Amygdala (tissue), 56 donors: ENCODE measurements at places on chromosomes 1 and 21.

GRCh38 chr1:156389311-156389710 lies 20.3 kb downstream of the RHBG start:
- DNase-seq, result peak; percentile 33

DNA sequence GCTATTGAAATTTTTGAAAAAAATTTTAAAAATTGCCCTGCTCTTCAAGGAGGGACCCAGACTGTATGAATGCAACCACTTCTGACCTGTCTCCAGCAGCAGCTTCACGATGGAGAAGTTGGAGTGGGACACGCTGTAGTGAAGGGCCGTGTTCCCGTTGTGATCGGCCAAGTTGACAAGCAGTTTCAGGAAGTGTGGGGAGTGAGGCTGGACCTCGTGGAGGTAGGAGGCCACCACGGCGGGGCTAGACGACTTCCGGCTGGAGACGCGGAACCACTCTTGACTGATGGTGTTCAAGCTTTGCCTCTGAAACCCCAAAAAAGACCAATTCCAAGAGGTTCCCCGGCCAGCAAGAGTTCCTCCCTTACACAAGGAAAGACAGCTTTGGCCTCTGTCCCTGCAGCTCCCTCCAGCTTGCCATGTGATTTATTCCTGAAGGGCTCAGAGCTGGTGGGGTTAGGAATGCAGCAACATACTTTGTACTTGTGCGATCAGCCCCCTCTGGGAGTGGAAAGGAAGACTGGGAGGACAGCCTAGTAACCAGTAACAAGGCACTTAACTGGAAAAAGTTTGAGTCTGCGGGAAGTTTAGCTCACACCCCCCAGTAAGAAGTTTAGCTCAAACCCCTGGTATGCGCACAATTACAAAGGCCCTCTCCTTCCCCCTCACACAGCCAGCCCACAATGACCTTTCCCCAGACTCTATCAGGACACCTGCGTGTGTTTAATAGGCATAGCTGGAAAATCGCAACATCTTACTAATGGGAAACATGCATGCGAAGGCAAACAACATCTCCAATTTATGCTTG lies 56.0 kb downstream of the KANK4 start:
- DNase-seq, result no peak

DNA sequence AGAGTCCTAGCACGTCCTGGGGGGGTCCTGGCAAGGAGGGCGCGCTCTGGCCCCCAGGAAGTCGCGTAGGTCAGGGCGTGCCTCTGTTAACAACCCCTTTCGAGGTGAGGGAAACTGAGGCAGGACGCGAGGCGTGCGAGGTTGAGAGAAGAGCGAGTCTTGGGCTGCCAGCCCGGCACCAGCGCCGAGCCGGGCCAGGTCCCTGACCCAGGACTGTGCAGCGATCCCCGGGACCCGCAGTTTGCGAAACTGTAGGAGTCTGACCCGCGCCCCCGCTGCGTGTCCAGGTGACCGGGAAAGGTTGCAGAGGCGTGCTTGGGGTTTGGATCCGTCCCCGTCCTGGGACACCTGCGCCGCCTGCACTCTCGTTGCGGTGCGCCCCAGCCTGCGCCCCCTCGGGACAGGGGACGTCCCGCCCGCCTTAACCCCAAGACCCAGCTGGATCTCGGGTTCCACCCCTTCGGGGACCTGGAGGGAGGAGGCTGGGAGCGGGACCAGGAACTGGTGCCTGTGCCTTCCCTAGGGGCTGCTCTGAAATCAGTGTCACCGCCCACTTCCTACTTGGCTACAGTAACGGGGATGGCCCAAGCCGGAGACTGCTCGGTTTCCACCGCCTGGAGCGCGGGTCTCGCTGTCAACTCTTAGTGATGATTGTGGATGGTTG lies 493 bp downstream of the DISC1 start:
- no peak for DNase-seq

DNA sequence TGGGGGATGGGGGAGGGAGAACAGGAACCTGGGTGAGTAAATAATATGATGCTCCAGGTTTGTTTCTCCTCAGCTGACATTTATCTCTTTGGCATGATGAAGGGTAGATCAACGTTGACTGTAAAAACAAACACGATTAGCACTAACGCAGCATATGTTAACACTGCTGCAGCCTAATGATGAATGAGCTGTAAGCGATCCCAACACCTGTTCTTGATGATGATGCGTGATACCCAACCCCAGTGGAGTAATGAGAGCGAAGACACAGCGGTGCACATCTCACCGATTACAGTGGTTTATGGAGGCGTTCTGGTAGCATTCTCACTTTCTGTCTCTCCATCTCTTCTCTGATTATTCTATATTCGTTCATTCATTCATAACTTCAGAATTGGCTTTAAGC lies 640.4 kb downstream of the USP25 start:
- DNase-seq, result no peak

- DNase-seq, result no peak
Observed at GRCh38 chr1:197567442-197567841, 207.8 kb downstream of the DENND1B start.

GRCh38 chr1:37353871-37354270 lies 120.5 kb upstream of the ZC3H12A start:
- DNase-seq, result no peak

DNA sequence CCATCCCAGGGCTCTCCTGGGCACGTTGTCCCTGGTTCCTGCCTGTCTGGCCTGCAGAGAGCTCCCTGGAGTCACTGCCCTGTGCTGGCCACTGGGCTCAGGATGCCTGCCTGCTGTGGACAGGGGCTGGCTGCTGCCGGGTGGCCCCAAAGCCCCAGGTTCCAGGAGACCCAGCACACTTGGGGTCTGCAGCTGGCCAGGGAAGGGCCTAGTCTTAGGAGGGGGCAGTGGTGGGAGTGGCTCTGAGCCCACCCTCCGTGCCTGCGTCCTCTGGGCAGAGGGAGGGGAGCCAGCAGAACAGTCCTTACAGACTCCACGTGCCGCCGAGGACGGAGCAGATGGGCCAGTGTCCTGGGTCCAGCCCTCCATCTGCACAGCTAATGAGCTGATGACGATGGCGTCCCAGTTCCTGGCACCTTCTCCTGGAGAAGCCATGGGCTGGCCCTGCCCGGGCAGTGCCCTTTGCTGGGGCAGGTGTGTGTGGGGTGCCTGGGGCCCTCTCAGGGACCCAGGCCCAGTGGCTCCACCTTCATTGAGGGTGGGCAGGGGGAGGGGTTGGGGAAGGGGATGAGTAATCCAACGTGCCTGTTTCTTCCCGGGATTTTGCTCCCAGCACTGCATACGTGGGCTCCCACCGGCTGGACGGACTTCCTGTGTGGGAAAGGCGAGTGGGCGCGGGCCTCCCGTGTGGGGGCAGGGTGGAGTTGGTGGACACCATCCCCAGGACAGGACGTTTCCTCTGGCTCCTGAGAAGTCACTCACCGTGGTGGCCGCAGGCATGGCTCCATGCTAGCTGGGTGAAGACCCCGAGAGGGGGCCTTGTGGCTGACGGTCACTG lies 6.8 kb upstream of the PLCH2 start:
- no peak for DNase-seq

GRCh38 chr1:22629886-22630285 lies 6.5 kb upstream of the C1QA start:
- DNase-seq, result no peak

GRCh38 chr1:150552128-150552910 lies 3.1 kb downstream of the ADAMTSL4 start:
- DNase-seq, result no peak

DNA sequence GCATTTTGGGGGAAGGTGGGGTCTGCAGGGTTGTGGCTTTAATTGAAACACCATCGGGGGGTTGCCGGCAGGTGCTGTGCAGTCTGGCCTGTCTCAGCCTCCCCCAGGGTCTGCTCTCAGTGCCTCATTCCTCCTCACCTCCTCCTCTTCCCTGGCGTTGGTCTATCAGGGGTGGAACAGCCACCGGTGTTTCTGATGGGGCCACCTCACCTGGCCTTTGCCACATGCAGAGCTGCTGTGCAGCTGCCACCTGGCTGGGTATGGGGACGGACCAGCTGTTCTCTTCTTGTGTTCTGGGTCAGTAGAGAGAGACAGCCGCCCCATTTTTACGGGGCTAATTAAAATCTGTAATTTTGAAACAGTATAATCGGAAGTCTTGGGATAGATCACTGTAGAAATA lies 53.9 kb downstream of the SPSB1 start:
- DNase-seq, result no peak

DNA sequence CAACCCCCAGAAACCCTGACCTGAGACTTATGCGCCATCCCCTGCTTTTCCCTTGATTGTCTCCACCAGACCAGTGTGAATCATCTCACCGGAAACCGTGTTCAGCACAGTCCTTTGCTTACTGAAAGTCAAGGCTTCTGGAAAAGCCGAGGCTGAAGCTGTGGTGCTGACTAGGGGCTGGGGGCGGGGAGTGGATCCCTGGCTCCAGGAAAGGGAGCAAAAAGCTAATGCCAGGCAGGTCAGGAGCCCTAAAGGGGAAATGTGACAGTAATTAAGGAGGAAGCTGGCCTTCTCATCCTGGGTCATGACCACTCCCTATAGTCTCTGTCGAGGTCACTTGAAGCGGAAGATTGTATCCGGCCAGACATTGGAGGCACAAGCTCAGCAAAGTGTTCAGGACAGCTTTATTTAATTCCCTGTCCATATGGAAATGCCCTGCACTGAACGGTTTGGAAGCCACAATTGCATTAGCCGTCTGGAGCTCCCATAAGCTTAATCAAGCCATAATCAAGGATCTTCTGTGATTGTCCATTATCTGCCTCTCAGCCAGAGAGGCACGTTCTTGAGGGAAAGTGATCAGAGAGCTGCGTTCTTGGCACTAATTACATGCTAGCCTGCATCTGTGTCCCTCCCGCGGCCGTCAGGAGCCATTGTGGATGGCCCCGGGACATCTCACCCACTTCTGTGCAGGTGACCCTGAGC lies 403.6 kb downstream of the RRAGC start:
- no peak for DNase-seq

DNA sequence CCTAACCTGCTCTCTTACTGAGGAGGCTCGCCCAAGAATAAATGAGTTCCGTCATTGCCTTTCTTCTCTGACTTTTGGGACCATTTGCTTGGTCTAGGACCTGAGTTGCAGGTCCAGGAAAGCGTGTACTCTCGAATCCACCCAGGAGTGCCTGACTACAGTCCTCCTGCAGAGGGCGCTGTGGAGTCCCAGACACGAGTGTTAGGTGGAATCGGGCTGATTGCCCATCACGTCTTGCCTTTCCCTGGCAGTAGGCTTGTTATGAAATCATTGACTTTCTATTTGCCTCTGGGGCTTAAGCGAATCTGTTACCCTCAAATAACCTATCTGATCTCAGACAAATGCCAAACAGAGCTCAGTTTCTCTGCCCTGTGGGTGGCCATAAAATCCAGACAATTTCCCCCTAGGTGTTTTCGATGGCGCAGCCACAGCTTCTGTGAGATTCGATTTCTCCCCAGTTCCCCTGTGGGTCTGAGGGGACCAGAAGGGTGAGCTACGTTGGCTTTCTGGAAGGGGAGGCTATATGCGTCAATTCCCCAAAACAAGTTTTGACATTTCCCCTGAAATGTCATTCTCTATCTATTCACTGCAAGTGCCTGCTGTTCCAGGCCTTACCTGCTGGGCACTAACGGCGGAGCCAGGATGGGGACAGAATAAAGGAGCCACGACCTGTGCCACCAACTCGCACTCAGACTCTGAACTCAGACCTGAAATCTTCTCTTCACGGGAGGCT lies at the start of gene IL20:
Gene IL20 (plus strand): TSS at position 685 of the 733 bp plus-strand sequence. CDS start 230 bp downstream, outside the sequence.
- DNase-seq, result peak; percentile 49

- peak; percentile 28 for DNase-seq
Observed at GRCh38 chr1:145962157-145963102, 1.9 kb downstream of the ANKRD34A start.

- DNase-seq, result no peak
Observed at GRCh38 chr21:25637851-25638659, 1.0 kb upstream of the JAM2 start.

DNA sequence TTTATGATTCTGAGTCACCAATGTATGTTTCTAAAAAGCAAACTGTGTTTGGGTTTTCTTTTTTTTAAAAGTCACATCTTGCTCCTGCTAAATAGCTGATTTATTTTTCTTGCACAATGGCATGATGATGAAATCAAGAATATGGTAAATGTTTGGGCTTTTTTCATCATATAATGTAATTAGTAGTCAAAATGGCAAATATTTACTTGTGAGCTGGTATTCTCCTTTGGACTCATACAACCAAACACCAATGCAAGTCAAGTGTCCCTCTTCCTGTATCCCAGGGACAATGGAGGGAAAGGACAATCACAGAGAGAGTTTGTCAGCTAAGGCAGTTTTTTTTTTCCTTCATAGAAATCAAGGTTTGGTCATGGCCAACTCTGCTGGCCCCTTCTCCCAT lies 94.6 kb upstream of the RALGPS2 start:
- no peak for DNase-seq

GRCh38 chr1:159197561-159198557 lies 6.8 kb upstream of the ACKR1 start:
- peak; percentile 43 for DNase-seq

- DNase-seq, result no peak
Observed at GRCh38 chr1:164950541-164950986, 391.6 kb downstream of the PBX1 start.

DNA sequence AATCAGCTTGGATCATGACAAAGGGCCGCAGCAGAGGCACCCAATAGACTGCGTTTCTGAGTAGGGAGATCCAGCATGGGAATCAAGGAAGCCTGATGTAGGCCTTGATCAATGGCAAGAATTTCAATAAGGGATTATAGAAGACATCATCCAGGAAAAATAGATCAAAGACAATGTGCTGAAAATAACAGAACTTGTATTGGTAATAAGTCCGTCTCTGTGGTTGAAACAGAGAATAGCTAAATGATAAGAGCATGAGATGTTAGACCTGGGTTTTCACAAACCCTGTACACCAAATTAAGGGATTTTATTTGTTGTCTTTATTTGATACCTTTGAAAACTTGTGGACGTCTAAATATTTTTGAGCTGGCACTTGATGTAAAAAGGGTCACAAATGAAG lies 228.0 kb upstream of the SGIP1 start:
- no peak for DNase-seq

GRCh38 chr1:42669936-42670335 lies 11.7 kb downstream of the PPIH start:
- DNase-seq, result no peak

- no peak for DNase-seq
Observed at GRCh38 chr1:29240986-29241385, 4.7 kb downstream of the PTPRU start.

- DNase-seq, result no peak
Observed at GRCh38 chr1:80056179-80056578, 1049.6 kb upstream of the ADGRL4 start.

DNA sequence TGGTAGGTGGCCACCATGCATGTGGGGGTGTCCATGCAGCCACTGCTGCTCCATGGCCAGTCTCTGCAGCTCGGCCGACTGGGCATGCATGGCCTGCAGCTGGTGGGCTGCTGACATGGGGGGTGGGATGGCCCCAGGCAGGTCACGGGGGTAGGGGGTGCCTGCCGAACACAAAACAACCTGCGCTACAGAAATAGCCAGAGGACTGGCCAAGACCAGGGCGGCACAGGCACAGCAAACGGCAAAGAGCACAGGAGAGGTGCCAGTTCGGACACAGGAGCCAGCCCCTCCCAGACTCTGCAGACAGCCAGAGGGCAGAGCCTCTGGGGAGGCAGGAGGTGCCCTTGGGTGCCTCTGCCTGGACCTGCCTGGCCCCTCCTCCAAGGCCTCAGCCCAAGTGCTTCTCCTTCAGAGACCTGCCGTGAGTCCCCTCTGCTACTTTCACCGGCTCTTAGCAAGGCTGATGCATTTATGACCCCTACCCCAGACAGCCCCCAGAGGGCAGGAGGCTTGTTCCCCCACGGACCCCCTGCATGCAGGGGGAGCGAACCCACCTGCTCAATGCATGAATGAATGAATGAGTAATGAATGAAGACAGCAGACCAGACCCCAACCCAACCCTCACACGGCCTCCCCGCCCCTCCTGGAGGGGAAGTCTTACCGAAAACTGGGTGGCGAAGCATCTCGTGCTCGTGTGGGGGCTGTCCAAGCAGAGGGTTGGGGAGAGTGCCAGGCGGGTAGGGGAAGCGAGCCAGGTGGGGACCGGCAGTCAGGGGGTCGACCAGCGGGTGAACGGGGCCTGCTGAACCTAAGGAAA lies 37.7 kb downstream of the SLC45A1 start:
- no peak for DNase-seq
